ENCODE measurements at places on chromosomes 7 and 10.

GRCh38 chr7:155192961-155193640, 104.6 kb upstream of the INSIG1 start:
- DNase-seq = no peak

- no peak for DNase-seq
These were observed 64.2 kb upstream of the IL6 start for GRCh38 chr7:22662556-22663356.

DNA sequence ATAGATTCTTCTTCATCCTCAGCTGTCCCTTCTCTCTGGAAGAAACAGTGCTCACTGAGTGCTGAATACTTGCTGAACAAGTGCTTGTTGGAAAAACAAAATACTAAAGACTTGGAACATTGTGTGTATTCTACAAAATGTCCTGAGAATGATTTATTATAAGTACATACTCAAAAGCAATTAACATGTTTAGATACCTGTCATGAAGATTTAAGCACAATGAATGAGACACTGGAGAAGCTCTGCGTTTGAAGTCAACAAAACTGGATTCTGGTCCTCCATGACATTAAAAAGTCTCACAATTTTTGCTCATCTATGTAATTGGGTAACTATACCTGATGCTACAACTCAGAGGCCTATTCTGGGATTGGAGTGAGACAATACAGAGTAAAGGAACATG, 34.8 kb upstream of the LAMB1 start:
- DNase-seq = no peak

DNA sequence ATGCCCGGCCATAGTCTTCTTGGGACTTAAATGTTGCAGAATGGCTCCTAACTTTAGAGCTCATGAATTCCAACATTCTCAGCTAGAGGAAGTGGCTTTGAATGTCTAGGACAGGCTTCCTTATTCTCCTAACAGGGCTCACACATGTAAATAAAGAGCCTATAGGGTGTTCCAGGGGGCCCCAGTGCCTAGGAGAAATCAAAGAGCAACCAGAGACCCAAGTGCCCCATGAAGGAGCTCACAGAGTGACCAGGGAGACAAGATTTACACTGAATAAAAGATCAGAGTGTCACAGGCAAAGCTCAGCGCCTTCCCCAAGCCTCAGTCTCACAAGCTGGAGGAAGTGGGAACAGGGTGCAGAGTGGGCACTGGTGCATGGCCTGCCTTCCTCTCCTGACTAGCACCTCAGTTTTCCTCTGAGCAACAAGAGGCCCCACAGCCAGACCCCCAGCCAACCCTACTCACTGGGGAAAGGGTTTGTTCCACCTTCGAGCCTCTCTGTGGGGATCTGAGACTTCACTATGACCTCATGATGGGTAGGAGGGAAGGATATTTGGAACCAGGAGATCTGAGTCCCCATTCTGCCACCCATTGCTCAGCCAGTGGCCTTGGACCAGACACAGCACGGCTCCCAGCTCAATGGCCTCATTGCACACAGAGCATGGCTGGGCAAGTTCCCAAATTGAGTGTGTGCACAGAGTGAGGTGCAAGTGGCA, 16.0 kb downstream of the TMEM273 start:
- no peak for DNase-seq

- DNase-seq = no peak
These were observed 25.3 kb downstream of the DENND11 start for GRCh38 chr7:141676618-141677017.

DNA sequence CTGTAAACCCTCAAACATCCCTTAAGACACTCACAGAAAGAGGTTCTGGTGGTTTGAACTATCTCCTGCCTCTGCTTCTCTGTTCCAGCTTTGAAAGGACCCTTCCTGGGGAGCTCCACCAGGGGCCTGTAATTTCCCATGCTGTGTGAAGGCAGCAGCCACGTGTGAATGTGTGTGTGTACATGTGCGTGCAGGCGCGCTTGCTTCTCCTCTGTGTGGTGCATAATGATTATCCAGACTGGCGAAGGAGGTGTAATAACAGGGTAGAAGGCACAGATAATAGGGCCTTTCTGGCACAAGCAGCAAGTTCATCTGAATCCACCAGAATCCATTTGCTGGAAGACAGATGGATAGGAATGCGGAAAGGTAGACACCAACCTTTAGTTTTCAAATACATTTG, 466.5 kb downstream of the GRID1 start:
- DNase-seq = no peak

DNA sequence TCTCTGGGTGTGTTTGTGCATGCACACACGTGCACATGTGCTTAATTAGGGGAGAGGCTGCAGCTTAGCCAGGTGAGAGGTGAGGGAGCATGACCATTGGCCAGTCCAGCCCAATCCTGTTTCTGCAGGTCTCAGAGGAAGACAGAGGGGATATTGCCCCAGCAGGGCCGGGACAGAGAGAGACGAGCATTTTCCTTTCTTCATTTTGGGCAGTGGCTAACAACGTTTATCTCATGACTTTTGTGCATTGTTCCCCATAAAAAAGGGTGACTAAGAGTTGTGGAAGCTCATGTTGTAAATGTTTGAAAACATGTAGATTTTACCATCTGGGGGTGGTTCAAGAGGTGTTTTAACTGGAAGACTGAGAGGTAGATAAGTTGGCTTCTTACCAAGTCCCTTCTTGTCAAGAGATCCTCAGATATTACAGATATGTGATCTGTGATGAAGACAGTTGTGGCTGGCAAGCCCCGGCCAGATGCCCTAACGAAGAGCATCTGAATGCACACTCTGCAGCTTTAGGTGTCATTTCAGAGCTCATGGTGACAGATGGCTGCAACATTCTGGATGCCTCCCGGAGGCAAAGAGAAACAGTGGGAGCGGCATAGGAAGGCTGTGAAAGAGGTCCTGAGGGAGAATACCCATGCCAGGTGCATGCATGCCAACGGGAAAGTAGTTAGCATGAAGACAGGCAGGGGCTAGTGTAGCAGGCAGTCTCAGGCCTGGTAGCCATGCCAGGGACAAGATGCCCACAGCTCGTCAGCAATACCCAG, 16.7 kb upstream of the DMBT1 start:
- no peak for DNase-seq

DNA sequence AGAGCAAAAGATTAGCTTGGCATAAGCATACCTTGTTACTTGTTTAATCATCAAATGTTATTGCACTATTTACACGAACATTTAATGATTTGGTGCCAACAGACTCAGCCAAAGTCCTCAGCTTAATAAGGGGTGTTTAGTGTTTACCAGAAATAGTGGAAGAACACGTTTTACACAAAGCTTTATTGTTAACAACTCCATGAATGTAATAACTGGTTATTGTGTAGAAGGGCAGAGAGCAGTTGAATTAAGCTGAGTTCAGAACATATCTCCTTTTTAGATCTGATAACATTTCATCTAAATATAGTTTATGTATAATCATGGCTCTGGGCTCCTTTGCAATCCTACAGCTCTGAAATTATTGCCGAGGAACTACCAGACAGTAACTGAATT, 99.1 kb downstream of the CABCOCO1 start:
- DNase-seq = no peak

DNA sequence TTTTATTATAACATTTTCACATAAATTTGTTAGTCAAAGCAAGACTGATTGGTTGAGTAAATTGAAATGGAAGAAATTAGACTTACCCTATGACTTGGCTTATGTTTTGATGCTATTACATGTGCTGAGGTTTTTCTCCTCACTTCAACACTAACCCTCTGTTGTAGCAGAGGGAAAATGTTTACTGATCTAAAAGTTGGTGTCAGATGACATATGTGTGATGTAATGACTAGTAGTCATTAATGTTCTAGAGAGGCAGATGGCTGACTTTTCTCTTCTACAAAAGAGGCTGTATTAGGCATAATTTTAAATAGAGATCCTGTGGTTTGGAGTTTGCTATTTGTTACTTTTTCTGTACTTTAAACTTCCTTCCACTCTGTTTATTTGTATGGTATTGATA, 266.0 kb downstream of the BBS9 start:
- no peak for DNase-seq

DNA sequence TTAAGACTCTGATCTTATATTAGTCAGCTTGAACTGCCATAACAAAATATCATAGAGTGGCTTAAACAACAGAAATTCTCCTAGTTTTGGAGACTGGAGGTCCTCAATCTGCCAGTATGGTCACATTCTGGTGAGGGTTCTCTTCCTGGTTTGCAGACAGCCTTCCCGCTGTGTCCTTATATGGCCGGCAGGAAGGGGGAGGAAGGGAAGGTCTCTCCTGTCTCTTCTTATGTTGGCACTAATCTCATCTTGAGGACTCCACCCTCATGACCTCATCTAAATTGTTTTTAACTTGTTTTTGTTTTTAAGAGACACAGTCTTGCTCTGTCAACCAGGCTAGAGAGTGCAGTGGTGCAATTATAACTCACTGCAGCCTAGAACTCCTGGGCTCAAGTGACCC, 53.1 kb downstream of the VPS41 start:
- no peak for DNase-seq

GRCh38 chr10:26534384-26534783, 96.2 kb downstream of the APBB1IP start:
- DNase-seq = peak; percentile 2

DNA sequence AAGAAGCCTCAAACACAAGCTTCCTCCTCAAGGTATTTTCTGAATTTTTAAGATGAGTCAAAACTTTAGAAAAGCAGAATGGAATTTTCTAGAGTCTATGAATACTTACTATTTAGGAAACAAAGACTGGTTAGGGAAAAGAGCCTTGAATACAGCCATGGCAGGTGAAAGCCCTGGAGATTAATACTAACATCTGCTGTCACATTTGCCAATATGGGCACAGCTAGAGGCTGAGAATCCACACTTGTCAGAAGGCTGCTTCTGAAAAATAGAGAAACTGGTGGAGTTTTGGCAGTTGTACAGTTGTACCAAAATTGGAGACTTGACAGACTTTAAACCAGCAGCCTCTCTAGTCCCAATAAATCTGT, 24.3 kb upstream of the CNNM1 start:
- DNase-seq = no peak

DNA sequence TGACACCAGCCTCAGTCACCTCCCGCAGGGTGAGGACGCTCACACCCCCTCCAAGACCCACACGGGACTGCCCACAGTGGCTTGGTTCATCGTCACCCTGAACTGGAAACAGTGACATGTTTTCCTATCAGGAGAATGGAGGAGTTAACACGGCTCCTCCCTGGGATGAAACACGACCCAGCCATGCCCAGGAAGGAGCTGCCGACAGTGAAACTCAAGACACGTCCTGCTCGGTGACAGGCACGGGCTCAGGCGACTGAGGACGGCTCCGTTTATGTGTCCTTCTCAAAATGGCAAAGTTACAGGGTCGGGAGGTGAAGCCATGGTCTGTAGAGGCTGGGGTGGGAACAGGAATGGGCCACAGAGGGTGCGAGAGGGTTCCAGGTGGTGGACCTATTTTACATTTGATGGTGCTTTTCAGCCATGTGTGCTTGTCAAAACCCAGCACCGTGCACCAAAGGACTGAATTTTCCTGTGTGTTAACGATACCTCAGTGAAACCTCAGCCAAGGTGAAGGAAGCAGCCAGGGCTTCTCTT, 272.4 kb downstream of the ADARB2 start:
- DNase-seq = no peak

Measured in T-helper 9 cell (primary cell).